ENCODE measurements at places on chromosomes 1 and 21.

DNA sequence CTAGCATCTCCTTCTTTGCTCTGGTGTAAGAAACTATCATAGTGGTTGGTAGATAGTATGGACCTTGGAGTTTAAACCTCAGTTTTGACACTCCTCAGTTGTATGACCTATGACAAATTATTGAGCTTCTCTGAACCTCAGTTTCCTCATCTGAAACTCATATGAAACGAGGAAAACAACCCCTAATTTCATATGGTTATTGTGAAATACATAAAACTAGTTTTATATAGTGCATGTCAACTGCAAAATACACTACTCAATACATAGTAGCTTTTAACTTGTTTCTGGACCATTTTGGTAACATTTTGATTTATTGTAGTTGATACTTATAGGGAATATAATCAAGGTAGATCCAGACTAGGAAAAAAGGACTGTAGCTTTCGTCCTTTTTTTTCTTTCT is 32.9 kb downstream of the CLIC4 start:
- no peak for DNase-seq

DNA sequence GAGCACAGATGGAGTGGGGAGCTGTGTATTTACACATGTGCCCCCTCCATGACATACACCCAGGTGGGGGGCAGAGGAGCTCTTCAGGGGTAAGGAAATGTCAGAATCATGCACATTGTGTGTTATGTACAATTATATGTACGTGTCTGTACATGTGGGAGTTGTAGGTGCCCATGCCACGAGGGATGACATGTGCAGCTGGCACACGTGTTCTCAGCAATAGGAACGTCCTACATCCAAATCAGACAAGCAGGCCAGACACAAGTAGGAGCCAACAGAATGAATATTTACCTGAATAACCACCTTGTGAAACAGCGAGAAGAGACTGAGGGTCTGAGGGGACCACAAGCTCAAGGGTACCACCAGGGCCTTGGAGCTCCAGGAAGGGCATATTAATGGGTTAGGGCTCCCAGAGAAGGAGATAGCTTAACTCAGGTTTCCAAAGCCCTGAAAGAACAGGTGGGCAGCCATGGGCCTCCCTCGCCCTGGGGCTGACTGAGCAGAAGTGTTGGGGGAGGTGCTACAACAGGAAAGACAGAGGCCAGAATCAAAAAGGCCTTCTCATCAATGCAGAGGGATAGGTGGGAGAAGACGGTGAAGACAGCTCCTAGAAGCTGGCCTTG is 3.2 kb downstream of the COL16A1 start:
- no peak for DNase-seq

DNA sequence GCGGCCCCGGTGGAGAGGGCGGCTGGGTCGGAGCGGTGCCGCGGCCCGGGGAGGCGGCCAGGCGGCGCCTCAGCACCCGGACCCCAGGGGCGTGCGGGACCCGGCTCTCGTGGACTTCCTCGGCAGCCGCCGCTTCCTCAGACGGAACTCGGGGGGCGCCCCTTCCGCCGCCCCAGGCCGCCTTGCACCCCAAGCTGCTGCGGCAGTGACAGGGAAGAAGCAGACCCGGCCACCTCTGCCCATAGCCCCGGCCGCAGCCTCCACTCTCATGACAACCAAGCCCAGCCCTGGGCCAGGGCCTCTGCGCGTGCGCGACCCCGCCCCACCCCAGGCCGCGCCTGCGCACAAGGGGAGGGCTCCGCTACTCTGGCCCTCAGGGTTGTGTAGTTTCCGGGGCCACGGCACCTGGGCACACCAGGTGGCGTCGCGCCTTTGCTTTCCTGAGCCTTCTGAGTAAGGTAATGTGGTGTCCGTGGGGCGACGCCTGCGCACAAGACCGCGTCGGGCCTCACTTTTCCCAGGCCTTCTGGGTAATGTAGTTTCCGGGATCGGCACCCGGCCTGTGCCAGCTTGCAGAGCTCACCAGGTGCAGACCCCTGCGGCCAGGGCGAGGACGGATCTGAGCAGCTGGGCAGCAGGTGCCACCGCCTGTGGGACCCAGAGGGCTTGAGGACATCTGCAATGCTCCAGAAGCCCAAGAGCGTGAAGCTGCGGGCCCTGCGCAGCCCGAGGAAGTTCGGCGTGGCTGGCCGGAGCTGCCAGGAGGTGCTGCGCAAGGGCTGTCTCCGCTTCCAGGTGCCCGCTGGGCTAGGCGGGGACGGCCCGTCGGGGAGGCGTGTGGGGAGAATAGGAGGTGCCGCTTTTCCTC is at the start of the genes CEP104 and DFFB:
Gene CEP104, minus strand, starts transcription at position 289 of the 868 bp plus-strand sequence. CDS start 4,804 bp downstream, outside the sequence.
Gene DFFB, plus strand, starts transcription at position 554 of the 868 bp plus-strand sequence. Its CDS starts 128 bp downstream, at position 682.
- DNase-seq, result peak; percentile 97

DNA sequence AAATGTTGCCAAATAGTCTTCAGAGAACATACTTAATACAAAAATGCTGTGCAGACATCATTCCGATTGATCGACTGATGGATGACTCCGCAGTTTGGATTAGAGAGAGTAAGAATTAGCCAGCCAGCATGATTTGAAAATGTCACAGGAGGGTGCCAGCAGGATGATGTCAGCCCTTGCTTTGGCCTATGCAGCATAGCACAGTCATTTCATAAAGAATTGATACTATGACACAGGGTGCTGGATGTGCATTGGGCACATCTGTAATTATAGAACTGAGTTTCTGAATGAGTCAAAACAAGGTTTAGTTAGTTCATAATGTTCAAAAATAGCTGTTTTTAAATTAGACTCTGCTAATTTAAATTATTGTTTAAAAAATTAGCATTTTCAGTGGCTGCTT is 21.6 kb upstream of the TRAF5 start:
- DNase-seq, result no peak

DNA sequence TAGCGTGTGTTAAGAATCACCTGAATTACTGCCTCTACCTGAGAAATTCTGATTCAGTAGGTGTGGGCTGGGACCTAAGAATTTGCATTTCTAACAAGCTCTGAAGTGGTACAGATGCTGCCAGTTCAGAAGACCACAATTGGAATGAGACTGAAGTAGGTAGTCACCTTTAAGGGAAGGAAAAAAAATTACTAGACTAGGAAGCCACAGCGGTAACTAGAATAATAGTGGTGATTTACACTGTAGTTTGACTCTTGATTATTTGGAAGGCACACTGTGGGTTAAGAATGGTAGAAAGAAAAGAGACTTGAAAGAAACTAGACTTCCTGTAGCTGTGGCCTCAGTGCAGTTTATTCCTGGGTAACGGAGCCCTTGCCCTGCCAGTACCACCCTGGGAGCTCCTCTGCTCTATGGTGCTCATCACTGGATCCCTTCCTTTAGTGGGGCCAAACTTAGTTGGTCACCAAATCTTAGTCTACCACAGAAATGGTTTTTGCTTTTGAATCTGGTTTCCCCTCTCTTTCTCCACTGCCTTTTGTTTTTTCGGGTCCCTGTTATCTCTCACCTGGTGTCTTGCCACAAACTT is 43.6 kb downstream of the ARID1A start:
- DNase-seq, result peak; percentile 39

GRCh38 chr1:53449021-53449420 is 10.2 kb upstream of the DMRTB1 start:
- no peak for DNase-seq

GRCh38 chr1:69824932-69825331 is 257.2 kb downstream of the LRRC7 start:
- DNase-seq, result no peak

GRCh38 chr1:218846181-218846580 is 327.5 kb upstream of the LYPLAL1 start:
- DNase-seq, result no peak

DNA sequence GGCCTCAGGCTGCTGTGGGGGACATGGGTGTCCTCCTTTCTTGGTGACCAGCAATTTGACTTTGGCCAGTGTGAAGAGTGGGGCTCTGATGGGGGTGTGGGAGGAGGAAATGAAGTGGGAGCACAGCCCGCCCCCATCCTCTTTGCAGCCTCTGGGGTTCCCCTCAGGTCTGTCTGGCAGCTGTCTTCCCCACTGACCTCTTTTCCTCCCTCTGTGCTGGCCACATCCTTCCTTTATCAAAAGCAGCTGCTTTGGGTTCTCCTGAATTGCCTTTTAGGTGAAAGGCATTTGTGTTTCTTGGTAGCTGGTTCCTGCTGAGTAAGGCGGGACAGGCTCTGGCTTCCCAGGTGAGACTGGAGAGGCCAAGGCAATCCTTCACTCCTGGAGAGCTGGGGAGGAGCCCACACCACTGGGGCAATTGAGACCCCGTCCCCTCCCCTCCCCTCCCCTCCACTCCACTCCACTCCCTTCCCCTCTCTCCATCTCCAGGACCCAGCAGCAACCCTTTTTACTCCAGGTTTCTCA is 24.9 kb downstream of the PCAT6 start:
- peak; percentile 23 for DNase-seq

DNA sequence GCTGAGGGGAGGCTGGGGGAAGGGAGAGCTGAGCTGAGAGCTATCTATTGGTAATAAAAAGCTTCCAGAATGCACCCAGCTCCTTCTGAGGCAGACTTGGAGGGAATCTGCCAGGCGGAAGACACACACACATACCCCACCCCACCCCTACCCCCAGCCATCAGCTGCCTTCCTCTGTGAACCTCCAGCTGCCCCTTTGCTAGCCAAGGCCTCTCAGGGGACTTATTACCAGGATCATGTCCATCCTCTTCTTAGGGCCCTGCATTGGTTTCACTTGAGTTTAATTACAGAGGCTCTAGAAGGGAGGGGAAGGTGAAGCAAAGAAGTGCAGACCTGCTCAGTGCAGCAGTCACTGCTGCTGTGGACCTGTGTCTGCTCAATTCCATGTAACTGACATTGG is 156.4 kb downstream of the OMA1 start:
- DNase-seq, result no peak

DNA sequence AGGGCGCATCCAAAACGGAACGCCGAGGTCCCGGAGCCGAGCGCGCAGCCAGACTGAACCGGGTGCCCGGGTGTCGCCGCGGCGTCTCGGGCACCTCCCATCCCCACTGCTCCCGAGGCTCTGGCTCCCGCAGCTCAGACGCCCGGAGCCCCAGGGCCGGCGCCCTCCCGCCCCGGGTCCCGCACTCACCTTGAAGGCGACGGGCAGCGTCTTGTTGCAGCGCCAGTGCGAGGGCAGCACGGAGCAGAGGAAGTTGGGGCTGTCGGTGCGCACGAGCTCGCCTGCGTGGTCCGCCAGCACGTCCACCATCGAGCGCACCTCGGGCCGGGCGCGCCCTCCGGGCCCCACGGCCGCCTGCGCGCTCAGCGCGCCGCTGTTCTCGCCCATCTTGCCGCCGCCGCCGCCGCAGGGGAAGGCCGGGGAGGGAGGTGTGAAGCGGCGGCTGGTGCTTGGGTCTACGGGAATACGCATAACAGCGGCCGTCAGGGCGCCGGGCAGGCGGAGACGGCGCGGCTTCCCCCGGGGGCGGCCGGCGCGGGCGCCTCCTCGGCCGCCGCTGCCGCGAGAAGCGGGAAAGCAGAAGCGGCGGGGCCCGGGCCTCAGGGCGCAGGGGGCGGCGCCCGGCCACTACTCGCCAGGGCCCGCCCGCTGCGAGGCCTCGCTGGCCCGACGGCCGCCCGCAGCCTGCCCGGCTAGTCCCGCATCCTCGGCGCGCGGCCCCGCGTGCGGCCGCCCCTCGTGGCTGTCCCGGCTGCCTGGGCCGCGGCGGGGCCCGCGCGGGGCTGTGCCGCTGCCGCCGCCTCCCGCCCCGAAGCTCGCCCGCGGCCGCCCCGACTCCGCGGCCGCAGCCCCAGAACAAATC is 447 bp downstream of the RUNX3 start:
- peak; percentile 35 for DNase-seq

GRCh38 chr1:208280681-208281450 is 36.7 kb upstream of the PLXNA2 start:
- DNase-seq, result no peak

GRCh38 chr1:14495381-14495780 is 103.1 kb upstream of the KAZN start:
- no peak for DNase-seq

DNA sequence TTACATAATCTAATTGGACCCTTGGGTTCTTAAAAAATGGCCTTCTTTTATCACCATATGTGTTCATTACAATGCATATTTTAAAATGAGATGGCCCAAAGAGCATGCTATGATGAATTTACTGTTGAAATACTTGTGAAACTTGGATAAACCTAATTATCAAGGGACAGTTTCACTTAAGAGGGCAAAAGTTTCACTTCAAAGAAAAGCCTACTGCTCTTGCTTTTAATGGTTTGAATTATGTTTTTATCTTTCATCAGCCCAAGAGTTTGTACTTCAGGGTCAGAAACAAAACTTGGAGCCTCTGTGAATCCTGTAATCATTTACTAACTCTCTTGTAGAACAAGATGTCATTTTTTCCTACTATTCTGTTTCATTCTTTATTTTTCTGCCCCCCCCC is 32.3 kb downstream of the POU2F1 start:
- no peak for DNase-seq

DNA sequence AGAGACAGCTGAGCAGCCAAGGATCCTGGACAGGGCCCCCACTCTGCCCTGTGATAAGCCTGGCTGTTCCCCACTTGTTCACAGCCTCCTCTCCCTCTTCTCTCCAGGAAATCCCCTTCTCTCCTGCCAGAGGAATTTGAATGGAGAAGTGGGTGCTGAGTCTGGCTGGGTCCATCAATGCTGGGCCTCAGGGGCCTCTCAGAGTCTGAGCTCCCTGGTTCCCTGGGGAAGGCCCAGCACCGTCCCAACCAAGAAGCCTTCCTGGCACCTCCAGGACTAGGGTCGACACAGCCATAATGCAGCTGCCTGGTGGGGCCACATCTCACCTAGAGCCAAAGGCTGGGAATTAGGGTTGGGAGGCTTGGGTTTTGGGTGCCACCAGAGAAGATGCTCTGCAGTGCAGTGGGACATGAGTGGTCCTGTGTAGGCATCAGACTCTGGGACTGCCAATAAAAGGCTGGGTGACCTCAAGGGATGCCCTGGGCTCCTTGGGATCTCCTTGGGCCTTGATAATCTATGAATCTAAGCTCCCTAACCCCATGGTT is 2.5 kb downstream of the MYBPH start:
- no peak for DNase-seq

DNA sequence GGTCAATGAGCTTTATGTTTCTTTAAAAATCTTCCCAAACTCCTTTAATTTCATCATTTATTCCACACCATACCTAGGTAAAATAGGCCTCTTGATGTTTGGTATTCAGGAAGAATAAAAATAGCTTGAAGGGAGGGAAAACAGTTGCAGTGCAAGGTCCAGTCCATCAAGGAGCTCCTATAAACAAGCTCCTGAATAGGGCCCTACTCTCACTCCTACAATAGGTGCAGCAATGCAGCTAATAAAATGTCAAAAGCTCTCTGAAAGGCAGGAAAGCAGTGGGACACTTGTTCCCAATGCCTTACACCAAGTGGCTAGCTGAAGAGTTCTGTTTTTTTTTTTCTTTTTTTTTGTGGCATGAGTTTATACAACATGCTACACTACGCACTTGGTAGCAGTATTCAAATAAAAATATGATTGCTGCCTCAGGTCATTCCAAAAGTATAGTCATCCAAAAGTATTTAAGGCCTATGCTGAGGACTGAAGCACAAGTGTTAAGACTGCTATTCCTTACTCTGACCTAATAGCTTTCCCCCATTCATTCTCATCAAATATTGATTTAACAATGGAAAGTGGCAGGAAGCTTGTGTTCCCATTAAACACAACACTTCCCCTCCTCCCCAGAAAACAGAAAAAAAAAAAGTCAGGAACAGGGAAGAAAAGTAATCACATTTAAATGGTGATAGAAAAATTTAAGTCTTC is 9.8 kb downstream of the TEX38 start:
- DNase-seq, result no peak

GRCh38 chr1:25799935-25800702 is at the start of gene SELENON:
Gene SELENON (plus strand): TSS chr1:25800193. CDS start chr1:25800231, 38 bp downstream.
- DNase-seq, result peak; percentile 27
